SK-MEL-5 (cell line): ENCODE measurements at places on chromosomes 3 and 15.

- DNase-seq: no peak
Measured at GRCh38 chr3:45145681-45146614, at the start of gene CDCP1. Gene CDCP1 (minus strand): TSS chr3:45146378. CDS start chr3:45146287, 91 bp downstream.

- no peak for DNase-seq
Measured at GRCh38 chr15:57190208-57190607, 186.1 kb upstream of the CGNL1 start.

DNA sequence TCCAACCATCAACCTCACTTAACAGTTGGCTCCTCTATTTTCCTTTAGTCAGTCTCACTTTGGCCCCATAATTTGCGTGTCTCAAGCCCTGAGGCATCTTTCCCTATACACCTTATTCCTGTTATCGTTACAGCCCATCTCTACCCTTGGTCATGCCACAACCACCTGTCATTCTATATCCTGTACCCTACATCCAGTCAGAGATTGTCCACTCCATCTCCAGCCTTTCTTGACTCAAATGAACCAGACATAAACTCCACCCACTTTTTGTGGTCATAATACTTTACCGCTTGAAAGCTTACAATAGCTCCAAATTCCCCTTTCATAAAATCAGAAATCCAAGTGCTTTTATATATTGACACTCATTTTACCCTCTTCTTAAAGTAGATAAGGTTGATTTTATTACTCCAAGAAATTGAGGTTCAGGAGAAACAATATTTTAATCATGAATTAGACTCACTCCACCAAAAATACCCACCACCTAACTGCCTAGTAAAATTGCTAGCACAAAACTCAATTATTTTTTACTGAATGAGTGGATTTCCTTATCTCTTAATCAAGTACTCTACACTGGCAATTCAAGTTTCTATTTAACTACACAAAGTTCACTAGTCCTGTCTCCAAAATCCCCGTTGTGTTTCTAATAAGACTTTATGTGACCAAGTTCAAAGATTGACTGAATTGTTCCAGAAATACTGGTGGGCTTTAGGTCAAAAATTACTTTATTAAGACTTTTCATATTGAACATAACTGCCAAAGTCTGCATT, 9.1 kb downstream of the CCR4 start:
- no peak for DNase-seq

GRCh38 chr15:40279437-40280141, 3.3 kb downstream of the ANKRD63 start:
- peak; percentile 57 for DNase-seq

DNA sequence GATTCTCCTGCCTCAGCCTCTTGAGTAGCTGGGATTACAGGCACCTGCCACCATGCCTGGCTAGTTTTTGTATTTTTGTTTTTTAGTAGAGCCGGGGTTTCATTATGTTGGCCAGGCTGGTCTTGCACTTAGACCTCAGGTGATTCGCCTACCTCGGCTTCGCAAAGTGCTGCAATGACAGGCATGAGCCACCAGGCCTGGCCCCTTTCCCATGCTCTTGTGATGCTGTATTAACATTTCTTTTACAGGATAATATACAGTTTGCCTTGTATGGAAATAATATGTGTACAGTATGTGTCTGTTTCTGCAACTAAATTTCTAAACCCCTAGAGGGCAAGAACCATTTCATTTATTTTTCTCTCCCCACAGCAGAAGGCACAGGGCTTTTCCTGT, 37.8 kb downstream of the SCG5 start:
- DNase-seq: no peak

- no peak for DNase-seq
Measured at GRCh38 chr15:46946953-46947352, 770.4 kb upstream of the SEMA6D start.

DNA sequence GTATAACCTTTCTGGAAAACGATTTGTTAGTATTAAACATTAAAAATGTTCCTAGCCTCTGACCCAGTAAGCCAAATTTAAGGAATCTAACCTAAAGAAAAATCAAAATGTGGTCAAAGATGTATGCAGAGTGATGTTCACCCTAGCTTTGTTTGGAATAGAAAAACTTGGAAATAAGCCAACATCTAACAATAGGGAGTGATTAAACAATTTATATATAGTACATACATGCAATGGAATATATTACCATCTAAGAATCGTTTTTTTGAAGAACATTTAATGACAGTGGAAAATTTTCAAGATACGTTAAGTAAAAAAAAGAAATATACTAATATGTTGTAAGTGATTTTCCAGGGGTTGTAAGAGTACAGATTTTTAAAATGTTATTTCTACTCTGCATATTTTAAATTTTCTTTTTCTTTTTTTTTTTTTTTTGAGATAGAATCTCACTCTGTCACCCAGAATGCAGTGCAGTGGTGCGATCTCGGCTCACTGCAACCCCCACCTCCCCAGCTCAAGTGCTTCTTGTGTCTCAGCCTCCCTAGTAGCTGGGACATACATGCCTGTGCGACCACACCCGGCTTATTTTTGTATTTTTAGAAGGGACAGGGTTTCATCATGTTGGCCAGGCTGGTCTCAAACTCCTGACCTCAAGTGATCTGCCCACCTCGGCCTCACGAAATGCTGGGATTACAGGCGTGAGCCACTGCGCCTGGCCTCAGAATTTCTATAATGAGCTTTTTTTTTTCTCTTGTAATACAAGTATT, 54.9 kb downstream of the ANP32A start:
- DNase-seq: no peak

DNA sequence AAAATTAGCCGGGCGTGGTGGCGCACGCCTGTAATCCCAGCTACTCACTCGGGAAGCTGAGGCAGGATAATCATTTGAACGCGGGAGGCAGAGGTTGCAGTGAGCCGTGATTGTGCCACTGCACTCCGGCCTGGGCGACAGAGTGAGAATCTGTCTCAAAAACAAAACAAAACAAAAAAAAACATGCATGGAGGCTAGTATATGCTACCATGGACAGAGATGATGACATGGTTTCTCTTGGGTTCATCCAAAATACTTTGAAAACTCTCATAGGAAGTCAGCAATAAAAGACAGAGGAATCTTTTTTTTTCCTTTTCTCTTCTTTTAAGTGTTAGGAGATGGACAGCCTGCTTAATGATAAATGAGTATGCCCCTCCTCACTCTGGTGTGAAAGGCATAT, 137.7 kb upstream of the MB21D2 start:
- DNase-seq: no peak

DNA sequence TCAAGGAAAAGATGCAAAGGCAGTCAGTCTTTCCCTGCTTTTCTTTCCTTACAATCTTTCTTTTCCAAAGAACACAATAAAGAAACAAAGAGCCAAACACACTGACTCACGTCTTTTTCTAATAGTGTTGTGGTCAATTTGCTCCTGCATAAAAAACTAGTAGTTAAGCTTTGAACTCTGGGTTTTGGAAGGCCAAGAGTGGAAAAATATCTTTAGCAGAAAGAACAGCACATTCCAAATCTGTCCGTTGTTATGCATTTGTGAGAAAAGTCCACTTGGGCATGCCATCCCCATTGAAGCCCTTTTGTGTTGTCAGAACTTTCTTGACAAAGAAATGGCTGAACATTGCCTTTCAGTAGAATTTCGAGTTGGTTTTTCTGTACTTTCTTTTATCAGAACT, 18.2 kb downstream of the COL8A1 start:
- no peak for DNase-seq

DNA sequence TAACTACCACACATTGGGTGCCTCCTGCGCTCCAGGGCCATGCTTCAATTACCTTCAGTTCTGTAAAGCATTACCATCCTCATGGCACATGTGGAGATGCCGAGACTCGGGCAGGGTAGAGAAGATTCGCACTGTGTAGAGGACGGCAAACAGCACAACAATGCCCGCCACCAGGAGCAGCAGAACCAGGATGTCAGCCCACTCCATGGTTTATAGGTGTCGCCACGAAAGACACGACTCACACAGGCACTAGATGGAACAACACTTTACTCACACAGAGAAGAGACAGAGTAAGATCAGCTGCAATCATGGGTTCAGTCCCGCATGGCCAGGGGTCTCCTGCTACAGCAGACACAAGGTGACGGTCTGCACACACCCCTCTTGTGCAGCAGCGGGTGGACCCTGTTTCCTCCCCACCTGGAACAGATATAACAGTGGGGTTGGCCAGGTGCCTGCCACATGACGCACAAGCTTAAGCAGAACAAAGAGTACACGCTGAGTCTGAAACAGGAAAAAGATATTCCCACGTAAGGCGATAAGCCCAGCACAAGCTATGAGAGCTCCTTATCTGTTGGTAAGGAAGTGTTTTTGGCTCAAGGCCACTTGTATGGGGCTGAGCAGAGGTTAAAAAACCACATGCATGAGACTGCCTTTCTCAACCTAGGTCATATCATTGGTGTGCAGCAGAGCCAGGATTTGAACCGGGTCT, 2.5 kb upstream of the TBC1D21 start:
- no peak for DNase-seq

GRCh38 chr3:112357930-112358780, 25.2 kb downstream of the CD200 start:
- no peak for DNase-seq

GRCh38 chr3:55537129-55537528, 50.0 kb upstream of the WNT5A start:
- DNase-seq: no peak

DNA sequence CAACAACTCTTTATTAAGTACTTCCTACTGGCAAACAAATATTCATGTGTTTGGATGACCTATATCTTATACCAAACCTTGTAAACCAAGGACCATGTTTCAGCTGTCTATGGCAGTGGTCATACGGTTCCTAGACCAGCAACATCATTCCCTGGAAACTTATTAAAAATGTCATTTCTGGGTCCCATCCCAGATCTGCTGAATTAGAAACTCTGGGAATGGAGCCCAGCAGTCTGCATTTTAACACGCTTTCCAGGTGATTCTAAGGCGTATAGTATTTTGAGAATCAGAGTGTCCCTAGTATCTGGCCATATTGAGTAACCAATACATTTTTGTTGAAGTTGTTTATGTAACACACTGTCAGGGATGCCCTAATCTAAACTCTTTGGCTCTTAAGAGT, 363.4 kb upstream of the LRRC3B start:
- no peak for DNase-seq

- peak; percentile 16 for DNase-seq
Measured at GRCh38 chr3:46693038-46693891, at the start of gene ALS2CL. Gene ALS2CL (minus strand): TSS chr3:46693679. CDS start chr3:46689440, 4,239 bp downstream.

- no peak for DNase-seq
Measured at GRCh38 chr15:40555876-40556275, 9.0 kb downstream of the CCDC32 start.

DNA sequence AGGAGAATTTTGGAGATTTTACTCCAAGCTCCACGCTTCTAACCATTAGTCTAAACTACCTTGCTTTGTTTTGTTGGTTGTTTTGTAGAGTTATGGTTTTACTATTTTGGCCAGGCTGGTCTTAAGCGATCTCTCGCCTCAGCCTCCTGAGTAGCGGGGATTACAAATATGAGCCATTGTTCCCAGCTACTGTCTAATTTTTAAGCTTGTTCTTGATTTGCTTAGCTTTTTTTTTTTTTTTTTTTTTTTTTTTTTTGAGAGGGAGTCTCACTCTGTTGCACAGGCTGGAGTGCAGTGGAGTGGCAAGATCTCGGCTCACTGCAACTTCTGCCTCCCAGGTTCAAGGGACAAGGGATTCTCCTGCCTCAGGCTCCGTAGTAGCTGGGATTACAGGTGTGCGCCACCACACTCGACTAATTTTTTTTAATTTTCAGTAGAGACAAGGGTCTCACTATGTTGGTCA, 28.5 kb downstream of the EFCAB12 start:
- DNase-seq: no peak

GRCh38 chr15:85702321-85703101, 92.2 kb downstream of the KLHL25 start:
- DNase-seq: no peak

DNA sequence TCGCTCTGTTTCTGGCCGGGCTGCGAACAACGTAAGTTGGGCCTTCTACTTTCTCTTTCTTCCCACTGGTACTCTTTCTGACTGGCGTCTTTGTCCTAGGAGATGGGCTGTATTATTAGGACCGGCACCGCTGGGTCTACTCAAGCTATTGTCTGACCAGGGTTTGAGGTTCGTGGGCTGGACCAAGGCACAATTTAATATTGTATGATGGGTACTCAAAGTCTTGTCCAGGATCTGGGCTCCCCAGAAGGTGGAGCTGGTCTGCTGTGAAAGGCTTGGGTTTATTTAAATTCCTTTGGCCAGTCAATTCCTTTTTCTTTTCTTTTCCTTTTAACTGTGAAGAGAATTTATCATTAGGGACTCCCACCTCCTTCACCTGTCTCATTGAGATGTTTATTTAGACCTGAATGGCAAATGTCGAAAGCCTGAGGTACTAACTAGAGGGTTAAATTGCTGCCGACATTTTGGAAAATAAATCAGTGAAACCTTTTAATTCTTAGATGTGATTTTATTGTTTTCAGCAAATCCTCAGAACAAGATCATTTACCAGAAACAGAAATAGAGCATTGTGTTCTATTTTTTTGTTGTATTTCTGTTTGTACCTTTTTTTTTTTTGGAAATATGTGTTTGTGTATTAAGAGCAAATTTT, 410 bp downstream of the LRRC49 start:
- peak; percentile 53 for DNase-seq

GRCh38 chr3:134426660-134427181, 52.5 kb upstream of the AMOTL2 start:
- DNase-seq: no peak

GRCh38 chr3:148408667-148409066, 289.0 kb upstream of the AGTR1 start:
- no peak for DNase-seq

- peak; percentile 6 for DNase-seq
Measured at GRCh38 chr15:83092309-83092976, 15.0 kb upstream of the TM6SF1 start.

GRCh38 chr3:179288845-179289244, 34.0 kb upstream of the ZNF639 start:
- DNase-seq: no peak

DNA sequence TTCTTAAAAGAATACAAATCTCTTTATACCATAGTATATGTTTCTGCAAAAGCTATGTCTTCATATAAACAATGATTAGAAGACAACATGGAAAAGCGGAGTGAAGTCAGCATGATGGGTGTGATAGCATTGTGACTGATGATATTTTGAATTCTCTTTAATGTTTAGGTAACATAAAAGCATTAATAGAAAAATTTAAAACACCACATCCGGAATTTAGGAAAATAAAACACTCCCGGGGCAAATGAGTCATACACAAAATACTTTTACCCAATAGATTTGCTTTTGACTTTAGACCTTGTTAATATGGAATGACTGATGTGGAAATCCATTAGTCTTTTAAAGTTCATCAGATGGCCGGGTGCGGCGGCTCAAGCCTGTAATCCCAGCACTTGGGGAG, 134.7 kb downstream of the P3H2 start:
- DNase-seq: no peak

DNA sequence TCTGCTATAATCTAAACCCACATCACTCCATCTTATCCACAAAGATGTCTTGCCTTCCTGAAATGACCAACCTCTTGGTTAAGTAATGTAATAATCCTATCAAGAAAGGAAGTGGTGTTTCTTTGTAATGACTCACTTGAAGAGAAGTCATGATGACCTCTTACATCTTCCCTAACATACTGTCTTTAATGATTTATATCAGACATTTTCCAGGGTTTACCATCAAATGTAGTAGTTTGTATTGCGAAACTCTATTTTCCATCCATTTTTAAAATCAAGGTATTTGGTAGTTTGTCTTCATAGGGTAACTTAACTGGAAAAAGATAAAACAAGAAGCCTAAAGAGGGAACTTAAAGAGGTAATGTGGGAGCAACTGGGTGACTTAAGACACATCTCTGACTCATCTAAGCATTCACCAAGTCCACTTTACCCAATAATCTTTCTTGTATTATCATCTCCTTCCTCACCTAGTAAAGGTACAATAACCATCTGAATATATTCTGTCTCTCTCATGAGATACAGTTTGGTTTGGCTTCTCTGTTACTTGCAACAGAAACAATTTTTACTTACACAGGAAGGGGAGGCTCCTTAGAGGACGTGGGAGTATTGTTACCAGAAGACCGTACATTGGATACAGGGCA, 5.7 kb upstream of the MAPK6 start:
- no peak for DNase-seq
